Ammon's horn (tissue), 1 donor: ENCODE measurements at places on chromosomes 4 and X.

DNA sequence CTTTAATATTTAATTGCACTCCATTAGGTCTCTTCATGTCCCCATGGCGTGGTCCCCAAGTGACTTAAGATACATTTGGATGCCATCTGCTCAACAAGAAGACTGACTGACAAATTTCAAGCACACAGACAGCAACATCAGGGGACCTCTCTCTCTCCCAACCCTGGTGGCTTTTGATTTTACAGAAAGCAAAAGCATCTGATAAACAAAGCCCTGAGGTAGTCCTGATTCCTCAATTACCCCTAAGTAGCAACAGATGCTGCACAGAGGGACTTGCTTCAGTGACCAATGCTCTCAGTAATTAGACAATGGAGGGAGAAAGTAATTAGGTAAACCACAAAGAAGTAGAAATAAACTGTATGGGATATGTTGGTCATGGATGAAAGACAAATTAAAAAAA, 426.4 kb downstream of the INPP4B start:
- DNase-seq = no peak

GRCh38 chrX:150805736-150806135, 92.7 kb downstream of the CD99L2 start:
- DNase-seq = no peak

GRCh38 chr4:169682372-169683047, 62.1 kb downstream of the CLCN3 start:
- no peak for DNase-seq

- DNase-seq = no peak
Observed at GRCh38 chr4:61251129-61251528, 51.0 kb downstream of the ADGRL3 start.

DNA sequence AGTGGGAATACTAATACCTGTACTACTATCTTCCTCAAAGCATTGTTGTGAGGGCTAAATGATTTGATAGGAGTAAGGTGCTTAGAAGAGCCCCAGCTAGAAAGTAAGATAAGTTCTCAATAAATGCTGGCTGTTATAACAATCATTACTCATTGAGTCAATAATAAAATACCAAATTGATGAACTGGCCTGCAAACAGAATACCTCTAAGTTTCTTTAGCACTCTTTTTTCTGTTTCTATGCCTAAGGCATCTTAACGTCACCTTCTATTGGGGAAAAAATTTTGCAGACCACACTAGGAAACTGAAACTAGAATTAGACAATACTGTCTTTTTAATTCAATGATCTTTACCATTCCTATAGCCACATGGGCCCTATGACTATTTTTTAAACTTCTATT, 1.2 kb downstream of the CLTRN start:
- DNase-seq = no peak

DNA sequence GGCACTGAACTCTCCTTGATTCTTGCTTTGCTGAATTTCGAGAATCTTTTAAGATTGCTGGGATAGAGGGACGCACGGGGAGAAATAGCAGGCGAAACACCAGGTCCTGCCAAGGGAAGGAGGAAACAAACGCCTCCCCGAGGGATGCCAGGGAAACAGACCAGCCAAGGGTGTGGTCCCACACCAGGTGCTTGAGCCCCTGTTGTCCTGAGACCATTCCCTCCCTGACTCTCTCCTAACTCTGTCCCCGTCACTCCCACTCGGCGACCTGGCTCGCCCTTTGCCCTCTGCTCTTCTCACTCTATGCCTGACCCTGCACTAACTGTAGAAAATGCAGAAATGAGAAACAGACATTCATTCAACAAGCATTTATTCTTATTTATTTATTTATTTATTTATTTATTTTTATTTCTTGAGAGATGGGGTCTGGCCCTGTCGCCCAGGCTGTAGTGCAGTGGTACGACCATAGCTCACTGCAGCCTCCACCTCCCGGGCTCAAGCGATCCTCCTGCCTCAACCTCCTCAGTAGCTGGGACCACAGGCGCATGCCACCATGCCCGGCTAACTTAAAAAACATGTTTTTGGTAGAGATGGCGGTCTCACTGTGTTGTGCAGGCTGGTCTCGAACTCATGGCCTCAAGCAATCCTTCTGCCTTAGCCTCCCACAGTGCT, 16.2 kb downstream of the CTAG1B start:
- DNase-seq = no peak

DNA sequence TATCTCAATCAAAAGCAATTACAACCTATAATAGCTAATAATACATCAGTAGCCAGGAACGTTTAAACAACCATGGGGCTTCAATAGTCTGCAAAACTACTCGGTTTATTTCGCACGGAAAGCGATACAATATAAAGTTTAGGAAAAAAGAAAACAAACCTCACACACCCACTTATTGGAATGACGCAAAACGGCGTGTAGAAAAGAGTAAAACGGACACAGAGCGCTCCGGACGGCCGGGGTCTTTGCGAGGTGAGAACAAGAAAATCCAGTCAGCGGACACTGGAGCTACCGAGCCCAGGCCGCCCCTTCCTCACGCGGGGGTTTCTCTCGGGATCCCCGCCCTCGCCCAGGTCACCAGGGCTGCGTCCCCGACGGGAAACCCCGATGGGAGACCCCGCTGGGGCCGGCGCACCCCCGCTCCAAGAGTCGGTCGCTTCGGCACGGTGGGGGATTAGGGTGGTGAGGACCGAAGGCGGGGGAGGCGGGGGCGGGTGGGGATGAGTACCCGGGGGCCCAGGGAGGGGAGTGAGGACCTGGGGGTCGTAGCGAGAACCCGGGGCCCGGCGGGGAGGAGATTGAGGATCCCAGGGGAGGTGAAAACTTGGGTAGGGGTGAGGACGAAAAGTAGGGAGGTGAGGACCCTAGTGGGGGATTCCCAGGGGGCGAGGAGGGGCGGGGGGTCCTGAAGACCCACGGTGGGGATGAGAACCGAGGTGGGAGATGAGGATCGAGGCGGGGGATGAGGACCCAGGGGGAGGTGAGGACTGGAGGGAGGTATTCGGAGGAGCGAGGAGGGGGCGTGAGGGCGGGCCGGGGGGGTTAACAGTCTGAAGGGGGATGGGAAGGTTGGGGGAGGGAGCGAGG, 737 bp downstream of the NELFA start:
- no peak for DNase-seq

DNA sequence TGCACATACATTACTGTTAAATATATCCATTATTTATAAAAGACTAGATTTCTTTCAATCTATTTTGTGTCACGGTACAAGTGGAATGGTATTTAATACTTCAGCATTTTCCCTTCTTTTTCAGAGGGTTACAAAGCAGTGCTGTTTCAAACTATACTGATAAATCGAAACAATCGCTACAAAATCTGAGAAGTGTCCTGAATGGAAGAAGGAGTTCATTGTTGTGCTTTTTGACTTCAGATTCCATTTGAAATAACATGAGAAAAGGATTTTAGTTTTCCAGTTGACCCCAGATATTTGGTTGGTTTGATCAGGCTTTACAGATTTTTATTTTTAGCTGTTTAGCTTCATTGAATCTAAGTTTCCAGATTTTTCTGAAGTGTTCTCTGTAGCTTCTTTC, 292.1 kb upstream of the ANKRD50 start:
- DNase-seq = no peak

GRCh38 chr4:78517050-78517652, 34.4 kb upstream of the ANXA3 start:
- peak; percentile 35 for DNase-seq

- no peak for DNase-seq
Observed at GRCh38 chr4:94338681-94339351, 3.8 kb downstream of the HPGDS start.

DNA sequence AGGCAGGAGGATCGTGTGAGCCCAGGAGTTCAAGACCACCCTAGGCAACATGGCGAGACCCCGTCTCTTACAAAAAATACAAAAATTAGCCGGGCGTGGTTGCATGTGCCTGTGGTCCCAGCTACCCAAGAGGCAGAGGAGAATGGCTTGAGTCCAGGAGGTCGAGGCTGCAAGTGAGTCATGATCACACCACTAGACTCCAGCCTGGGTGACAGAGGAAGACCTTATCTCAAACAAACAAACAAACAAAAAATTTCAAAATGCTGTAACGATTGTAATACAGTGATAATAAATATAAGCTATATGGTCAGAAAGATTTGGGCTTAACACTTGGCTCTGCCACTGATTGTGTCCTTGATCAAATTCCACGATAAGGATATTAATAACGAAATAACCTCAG, 24.2 kb downstream of the SLC25A4 start:
- no peak for DNase-seq

GRCh38 chrX:134000260-134001245, 15.2 kb upstream of the GPC3 start:
- DNase-seq = no peak

DNA sequence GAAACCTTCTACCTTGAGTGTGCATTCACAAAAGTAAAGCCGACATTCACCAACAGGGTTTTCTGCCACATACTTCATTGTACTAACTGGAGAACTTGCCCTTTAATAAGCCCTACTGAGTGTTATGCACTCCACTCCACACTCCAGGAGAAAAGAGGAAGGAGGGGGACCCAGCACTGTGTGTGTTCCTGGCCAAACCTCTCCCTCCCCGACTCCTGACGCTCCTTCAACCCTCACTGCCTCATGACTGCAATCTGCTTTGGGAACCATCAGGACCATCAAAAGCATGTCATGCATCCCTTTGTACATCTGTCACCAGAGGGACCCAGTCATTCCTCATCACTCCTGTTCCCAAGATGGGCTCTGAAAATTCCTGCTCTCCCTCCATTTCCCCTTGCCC, 143.7 kb downstream of the RASL11B start:
- peak; percentile 32 for DNase-seq

- DNase-seq = peak; percentile 4
Observed at GRCh38 chrX:102126863-102127262, 1.4 kb downstream of the TCEAL2 start.

DNA sequence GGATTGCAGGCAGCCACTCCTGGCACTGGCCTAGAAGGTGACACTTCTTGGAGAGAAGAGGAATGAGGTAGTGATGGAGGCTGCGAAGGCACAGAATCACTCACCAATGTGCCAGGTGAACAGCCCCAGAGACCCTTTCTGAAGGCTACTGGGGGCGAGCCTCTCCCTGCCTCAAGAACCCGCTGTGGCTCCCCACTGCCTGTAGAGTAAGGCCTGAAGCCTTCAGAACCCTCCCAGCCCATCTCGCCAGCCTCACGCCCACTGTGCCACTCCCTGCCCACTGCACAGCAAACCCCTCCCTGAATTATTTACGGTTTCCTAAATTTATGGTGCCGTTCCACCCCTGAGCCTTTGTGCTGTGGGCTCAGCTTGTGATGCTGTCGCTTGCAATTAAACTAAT, 24.2 kb upstream of the SORCS2 start:
- DNase-seq = no peak

DNA sequence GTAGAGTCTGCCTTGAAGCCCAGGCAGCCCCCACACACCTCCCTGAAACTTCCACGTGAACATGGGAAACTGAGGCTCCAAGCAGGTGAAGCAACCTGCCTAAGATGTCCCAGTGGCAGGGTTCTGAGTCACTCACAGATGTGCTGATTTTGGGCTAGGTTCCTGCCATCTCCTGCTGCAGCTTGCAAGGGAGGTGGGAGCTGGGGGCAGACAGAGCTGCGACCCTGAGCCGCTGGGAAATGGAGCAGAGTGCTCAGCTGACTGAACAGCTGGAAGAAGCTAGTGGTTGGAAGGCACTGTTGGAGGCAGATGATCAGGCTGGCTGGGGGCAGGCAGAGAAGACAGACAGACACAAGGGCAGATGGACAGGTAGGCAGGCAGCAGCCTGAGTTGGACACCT, 3.6 kb upstream of the FATE1 start:
- DNase-seq = no peak

DNA sequence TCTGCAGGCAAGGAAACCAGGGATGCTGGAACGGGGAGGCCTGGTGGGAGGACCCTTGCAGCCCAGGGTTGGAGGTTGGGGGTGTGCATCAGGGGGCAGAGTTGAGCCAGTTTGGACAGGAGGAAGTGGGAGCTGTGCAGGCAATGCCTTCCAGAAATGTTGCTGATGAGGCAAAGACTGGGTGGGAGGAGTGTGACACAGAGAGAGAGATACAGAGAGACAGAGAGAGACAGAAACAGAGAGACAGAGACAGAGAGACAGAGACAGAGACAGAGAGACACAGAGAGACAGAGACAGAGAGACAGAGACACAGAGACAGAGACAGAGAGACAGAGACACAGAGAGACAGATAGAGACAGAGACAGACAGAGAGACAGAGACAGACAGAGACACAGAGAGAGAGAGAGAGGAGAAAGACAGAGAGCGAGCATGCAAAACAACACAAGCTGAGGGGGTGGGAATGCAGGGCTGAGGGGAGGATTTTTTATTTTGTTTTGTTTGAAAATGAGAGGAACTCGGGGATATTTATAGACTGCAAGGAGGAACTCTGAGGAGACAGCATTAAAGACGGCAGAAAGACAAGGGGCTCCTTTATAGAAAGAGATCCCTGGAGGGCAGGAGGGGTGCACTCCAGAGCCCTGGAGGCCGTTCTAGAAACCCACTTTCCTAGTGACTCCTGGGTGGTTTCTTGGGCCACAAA, 1.9 kb upstream of the HAUS3 start:
- peak; percentile 82 for DNase-seq

- DNase-seq = no peak
Observed at GRCh38 chr4:174222266-174222872, 61.1 kb downstream of the FBXO8 start.

DNA sequence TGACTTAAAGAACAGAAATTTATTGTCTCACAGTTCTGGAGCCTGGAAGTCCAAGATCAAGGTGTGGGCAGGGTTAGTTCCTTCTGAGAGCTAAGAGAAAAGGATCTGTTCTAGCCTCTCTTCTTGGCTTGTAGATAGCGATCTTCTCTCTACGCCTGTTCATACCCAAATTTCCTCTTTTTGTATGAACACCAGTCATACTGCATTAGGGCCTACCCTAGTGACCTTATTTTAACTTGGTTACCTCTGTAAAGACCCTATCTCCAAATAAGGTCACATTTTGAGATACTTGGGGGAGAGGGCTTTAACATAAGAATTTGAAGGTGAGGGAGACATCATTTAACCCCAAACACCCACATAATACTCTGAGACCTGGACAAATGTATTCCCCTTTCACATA, 55.6 kb upstream of the SPP1 start:
- no peak for DNase-seq

DNA sequence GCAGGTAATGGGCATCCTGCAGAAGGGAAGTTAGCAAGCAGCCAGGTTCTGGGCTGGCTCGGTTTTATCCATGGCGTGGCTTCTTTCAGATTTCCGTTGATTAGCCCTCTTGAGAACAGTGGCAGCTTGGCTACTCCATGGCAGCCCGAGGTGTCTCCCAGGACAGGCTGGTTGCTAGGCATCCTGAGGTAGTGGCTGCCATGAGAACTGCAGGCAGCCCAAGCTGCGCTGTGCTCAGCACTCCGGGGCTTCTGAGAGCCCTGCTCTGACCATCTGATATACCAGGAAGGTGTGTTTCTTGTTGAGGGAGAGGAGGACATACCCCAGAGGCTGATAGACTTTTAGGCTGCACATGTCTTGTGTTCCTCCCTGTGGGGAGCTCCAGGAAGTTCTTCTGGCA, 253.4 kb upstream of the CASK start:
- DNase-seq = no peak
